Stimulated activated CD8-positive, alpha-beta memory T cell treated with anti-CD3 and anti-CD28 coated beads, Interleukin-7, amount 100 ng/mL, for 24 hours (primary cell): ENCODE measurements at places on chromosomes 3 and 15.

DNA sequence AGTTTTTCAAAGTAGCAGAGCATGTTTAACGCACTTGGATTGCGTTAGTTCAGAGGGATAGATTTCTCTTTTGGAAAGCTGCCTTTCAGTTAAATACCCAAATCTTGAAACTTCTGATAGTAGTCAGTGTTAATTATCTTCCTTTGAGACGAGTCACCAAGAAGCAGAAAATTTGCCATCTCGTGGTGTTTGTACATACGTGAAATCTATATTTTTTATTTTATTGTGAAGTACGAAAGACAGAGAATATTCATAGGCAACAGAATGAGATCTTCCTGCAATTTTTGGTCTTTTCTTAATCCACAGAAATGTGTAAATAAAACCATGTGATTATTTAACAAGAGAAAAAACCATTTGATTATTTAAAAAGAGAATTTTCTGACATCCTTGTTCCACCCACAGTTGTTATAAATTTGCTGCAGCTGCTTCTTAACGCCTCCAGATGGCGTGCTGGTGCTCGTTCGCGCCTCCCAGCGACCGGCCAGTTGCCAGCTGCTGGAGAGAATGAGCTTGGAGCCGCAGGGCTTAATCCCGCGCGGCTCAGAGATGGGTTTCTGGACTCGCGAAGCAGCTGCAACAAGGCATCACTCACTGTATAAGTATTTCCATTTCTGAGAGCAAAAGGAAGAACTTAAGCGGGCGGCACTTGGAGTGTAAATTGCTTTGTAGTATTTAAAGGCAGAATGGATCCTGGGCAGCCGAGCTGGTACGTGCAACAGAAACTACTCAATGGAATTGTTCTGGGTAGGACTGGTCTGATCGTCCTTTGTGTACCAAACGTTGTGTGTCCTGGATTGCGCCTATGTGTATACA lies 10.5 kb upstream of the SLITRK3 start:
- DNase-seq: no peak

DNA sequence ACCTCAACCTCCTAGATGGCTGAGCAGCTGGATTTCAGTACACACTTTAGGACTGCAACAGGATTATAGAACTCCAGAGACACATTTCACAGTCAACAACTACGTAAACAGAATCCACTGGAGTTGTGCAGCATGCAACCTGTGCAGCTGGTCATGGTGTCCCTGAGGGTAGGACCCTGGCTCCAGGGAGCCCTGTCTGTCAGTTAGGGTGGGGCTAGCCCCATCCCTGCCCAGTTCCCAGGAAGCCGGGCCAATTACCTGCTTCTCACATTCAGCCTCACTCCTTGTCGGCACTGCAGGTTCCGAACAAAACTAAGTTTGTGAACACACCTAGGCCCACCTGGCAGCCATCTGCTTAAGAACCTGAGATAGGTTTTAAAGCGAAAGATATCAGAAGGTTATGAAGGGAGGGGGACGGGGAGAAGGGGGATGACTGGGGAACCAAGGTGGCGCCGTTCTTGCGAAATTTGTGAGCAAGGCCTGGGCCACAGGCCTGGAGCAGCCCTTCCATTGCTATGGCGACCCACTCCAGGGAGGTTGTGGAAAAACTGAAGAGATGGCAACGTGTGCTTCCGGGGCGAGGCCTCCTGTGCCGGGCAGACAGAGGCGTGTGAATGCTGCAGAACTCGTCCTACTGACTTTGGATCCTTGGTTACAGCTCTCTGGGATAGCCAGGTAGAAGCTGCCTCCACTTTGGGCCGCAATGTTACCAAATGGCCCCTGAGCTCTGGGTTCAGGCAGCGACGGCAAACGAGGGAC lies 25.3 kb downstream of the ACSBG1 start:
- no peak for DNase-seq

GRCh38 chr3:28322464-28322863 lies 26.1 kb upstream of the ZCWPW2 start:
- no peak for DNase-seq

DNA sequence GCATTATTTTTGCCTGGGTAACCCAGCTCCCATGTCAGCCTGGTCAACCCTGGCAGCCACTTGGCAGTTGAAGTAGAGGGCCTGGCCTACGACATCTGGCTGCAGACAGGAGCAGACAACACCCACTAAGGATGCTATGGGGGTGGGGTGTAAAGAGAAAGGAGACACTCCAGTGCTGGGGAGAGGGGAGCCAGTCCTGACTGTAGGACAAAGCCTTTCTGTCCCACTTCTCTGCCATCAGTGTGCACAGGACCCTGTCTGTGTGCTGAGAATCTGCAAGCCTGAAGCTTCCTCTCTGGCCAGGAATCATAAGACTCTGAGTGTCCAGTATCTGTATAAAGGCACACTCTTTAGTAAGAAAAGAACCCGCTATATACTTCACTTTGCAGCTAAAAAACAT lies 96.3 kb upstream of the CHRM5 start:
- no peak for DNase-seq

DNA sequence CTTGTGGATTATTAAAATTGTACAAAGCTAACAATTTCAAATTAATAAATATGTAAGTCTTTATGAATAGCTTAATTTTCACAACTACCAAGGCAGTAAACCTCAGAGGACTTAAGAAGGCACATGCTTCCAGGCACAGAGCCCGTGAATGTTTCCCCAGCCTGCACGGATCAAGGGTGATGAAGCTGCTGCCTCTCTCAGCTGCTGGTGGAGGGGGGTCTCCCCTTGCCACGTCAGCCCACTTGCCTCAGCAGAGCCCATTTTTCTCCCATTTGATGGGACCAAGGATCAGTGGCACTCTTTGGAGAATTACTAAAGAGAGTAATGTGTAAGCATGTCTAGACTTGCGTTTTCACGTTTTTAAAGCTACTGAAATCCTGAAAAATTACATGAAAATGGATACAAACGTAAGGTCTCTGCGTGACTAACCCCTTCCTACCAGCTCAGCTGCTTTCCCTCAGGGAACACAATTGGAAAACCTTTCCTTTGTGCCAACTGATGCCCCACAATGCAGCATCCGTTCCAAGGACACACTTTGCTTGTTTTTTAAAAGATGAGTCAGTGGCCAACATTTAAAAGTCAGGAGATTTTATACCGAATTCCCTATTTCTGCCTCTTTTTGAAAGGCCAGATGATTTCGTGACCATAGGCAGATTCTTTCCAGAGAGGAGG lies 494.1 kb downstream of the GABRG3 start:
- no peak for DNase-seq

DNA sequence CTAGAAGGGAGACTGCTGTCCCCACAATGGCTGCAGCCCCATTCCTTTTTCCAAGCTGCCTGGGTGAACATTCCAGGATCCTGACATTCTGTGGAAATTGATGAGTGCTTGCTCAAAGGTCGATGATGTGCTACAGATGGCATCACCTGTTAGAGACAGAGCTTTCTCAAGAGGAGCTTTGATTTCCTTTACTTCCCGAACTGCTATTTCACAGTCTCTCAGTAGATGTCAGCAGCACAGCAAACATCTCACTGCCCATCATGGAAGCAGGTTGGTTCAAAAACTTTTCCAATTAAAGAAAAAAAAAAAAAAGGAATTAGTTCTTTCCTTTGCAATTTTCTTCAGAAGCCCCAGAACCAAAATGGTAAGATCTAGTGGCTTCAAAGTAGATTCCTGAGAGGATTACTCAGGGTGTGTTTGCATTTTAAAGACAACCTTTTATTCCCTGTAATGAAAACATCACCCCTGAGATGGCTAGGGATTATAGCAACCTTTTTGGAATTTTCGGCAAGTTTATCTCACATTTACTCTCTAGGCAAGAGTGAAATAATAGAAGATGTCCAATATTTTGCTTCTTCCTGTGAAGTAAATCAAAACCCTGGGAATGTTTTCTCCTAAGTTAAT lies 44.8 kb downstream of the POLR2M start:
- DNase-seq: no peak
